ENCODE measurements at places on chromosomes 1 and 21.

- DNase-seq = no peak
These were observed 62.1 kb downstream of the LRRN2 start for GRCh38 chr1:204623365-204623893.

DNA sequence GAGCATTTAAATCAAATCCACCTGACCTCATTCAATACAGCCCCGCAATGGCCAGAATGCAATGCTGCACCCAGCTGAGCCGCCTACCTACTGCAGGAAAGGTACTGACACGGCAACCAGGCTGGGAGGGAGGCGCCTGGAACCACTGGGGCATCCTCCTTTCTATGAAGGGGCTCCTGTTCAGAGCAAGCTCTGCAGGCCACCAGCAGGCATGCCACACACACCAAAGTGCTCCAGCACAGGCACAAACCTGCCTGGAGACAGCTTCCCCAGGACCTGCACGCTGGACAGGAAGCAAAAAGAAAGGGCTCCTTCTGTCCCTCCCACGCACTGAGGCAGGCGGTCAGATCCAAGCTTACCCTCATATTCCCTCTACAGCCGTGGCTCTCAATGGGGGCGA, 21.2 kb downstream of the CTNNBIP1 start:
- DNase-seq = no peak

DNA sequence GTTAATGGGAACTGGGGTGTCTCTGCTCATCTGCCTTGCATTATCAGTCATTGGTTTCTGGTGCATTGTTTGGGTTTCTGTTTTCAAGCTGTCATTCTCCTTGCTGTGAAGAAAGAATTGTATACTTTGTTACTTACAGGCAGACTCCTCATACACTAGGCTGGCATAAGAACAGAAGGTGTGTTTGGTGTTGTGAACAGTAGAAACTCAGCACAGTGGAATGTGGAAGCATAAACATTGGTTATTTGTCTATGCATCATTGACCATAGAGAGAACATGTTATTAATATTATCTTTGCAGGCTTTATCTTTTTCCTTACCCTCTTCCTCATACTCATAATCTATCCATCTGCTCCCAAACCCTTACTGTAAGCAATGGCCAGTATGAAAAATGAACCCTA, 18.2 kb downstream of the C1orf87 start:
- DNase-seq = no peak

- DNase-seq = no peak
These were observed 34.1 kb downstream of the CDCP2 start for GRCh38 chr1:54118704-54119103.

DNA sequence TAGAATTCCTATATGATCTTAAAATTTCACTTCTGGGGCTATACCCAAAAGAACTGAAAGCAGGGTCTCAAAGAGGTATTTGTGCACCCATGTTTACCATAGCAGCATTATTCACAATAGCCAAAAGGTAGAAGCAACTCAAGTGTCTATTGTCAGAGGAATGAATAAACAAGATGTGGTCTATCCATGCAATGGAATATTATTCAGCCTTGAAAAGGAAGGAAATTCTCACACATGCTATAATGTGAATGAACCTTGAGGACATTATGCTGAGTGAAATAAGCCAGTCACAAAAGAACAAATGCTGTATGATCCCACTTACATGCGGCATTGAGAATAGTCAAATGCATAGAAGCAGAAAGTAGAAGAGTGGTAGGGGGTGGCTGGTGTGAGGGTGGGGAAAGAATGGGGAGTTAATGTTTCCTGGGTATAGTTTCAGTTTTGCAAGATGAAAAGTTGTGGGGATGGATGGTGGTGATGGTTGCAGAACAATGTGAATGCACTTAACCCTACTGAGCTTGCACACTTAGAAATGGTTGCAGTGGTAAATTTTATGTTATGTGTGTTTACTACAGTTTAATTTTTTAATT, 122.4 kb downstream of the TOMM20 start:
- DNase-seq = no peak

DNA sequence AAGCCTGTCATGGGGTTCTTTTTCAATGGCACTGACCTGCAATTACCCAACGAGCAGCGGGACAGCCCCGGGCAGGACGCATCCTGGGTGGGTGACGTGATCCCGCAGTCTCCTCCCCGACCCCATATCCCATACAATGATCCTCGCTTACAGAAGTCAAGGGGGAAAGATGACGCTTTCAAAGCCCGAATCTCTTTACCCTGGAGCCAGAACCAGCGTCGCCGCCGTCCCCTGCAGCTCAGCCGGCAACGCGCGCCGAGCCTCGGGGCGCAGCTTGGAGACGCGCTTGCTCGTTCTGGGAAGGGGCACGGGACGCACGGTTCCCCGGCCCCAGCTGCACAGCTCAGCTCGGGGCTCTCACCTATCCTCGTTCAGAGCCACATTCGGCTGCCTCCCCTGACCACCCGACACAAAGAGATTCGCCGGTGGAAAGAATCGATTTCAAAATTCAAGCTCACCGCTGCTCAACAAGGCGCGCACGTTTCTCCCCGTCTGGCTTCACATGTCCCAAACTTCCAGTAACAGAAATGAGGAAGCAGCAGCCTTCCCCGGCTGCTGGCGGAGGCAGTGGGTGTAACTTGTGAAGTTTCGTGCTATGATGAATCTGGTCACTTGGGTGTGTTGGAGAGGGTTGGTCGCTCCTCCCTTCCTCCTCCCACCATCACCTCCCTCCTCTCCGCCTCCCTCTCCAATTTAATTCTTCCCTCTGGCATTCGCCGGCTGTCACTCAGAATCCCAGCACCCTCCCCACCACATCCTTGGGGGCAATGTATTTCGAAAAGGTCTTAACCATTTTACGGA, at the start of gene TIAM1:
Gene TIAM1, minus strand, starts transcription at position 582 of the 801 bp plus-strand sequence. CDS start 77,289 bp downstream, outside the sequence.
- DNase-seq = no peak

DNA sequence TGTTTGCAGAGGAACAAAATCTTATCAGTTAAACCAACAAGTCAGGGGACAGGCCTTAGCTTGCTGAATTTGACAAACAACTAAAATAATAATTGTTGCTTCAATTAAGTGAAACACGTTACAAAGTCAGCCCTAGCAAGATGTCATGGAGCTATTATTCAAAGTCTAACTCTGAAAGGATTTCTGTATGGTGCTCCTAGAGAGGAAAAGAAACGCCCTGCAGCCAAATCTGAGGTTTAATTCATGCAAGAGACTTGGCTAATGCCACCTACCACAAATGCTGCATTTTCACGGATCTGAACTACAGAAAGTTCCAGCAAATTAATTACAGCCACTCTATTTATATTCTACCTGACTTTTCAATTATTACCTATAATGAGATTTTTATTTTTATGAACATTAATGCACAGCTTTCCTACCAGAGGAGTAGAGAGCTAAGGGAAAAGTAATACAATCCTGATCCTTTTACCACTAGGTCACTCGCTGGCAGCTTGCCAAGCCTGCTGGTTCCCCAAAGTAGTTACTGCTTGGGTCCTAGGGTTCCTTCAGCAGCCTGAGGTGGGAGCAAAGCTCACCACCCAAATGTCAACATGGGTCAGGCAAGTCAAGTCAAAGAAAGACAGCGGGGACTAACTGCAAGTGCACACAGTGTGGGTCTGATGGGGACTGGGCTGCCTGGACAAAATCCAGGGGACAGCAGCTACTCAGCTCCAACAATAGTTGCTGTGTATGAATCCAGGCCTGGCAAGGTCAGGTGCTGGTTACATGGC, 8.5 kb downstream of the COLGALT2 start:
- no peak for DNase-seq

- no peak for DNase-seq
These were observed 444.8 kb downstream of the KIF26B start for GRCh38 chr1:245599371-245600174.

GRCh38 chr1:160864173-160864572, 1.5 kb upstream of the CD244 start:
- no peak for DNase-seq

DNA sequence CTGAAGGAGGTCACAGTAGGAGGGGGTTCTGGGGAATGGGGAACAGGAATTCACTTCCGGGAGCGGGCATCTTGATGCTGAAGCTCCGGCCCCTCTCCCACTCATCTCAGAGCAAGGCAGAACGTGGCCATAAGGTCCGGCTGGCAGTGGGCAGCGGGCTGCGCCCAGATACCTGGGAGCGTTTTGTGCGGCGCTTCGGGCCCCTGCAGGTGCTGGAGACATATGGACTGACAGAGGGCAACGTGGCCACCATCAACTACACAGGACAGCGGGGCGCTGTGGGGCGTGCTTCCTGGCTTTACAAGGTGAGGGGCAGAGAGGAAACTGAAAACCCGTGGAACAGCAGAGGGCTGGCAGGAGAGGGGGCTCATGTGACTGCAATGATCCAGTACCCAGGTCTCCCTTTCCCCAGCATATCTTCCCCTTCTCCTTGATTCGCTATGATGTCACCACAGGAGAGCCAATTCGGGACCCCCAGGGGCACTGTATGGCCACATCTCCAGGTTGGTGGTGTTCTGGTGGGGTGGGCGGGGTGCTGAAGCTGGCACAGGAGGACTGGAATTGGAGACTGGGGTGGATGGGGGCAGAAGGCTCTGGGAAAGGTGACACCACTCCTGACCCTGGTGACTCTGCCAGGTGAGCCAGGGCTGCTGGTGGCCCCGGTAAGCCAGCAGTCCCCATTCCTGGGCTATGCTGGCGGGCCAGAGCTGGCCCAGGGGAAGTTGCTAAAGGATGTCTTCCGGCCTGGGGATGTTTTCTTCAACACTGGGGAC, 3.0 kb downstream of the SLC27A3 start:
- no peak for DNase-seq

DNA sequence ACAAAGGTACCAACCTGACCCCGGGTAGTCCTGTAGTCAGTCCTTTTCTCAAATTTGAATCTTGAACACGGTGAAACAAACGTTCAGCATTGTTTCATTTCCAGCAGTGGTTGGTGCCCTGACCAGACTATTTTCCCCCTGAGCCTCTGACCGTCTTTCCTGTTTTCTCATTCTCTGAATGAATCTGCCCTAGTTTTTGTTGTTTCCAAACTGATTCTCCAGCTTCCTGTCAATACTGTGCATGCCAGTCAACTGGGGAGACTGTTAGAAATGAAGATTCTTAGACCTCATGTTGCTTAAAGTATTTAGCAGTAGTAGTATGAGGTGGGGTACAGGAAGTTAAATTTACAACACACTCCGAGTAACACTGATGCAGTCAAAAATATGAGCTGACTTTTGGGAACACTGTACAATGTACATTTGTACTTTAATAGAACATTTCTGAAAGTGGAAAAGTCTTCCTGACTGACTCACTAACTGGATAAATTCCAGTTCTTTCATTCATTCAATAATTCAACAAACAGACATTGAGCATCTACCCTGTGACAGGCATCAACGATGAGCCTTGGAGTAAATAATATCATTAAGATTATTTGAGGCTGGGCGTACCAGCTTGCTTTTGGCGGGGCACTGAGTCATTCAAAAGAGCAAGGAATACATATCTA, 26.0 kb upstream of the ZRANB2 start:
- no peak for DNase-seq

GRCh38 chr1:215595231-215595630, 28.1 kb downstream of the KCTD3 start:
- DNase-seq = no peak

- DNase-seq = no peak
These were observed 83.2 kb downstream of the HIVEP3 start for GRCh38 chr1:41835485-41835884.

DNA sequence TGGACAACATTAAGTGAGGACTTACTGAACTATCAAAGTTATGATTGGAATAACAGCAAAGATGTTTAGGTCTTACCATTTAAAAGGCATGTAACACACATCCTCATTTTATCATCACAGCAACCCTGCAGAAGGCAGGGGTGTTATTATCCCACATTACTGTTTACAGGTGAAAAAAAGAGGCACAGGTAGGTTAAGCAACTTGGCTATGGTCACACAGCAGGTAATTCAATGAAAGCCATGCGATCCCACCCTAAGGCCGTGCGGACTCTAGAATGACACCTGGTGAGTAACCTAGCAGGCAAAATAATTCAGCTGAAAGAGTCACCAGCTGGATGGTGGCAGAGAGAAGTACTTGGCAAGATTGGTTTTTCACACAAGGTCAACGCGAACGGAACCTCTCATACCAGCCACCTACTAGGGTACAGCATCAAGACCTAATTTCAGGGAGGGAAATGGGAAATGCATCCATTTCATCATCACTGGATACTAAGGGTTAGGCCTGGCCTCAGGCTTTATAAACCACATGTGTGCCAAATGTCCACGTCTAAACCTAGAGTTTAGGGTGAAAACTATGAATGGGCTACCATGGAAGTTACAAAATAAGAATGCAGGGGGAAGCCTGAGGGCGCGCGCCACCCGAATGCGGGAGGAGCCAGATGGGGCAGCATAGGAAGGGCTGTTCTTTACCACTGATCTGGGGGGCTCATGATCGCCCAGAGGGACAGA, 85.3 kb downstream of the SLC66A1 start:
- DNase-seq = no peak

GRCh38 chr1:86825319-86825718, 88.6 kb downstream of the SELENOF start:
- no peak for DNase-seq

- no peak for DNase-seq
These were observed 19.4 kb downstream of the COL6A1 start for GRCh38 chr21:46000731-46001641.

DNA sequence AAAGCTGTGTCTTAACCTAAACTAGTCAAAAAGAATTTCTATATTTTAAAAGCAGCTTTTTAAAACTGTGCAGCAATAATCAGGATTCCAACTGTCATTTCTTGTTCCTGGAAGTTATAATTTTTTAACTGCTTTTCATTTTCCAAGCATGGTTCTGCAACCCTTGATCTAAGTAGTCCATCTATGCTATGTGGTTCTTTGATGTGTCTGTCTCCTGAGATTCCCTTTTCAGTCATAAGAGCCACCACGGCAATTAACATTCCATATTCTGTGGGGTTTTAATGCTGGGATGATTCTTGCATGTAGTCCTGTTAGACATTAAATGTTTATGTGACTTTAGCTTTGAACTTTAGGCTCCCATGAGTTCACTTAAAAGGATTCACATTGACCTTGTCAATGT, 220.4 kb downstream of the TPR start:
- DNase-seq = no peak

- peak; percentile 92 for DNase-seq
These were observed at the start of gene COX20 for GRCh38 chr1:244835276-244836134. Gene COX20 (plus strand): TSS chr1:244835658. CDS start chr1:244835715, 57 bp downstream.

DNA sequence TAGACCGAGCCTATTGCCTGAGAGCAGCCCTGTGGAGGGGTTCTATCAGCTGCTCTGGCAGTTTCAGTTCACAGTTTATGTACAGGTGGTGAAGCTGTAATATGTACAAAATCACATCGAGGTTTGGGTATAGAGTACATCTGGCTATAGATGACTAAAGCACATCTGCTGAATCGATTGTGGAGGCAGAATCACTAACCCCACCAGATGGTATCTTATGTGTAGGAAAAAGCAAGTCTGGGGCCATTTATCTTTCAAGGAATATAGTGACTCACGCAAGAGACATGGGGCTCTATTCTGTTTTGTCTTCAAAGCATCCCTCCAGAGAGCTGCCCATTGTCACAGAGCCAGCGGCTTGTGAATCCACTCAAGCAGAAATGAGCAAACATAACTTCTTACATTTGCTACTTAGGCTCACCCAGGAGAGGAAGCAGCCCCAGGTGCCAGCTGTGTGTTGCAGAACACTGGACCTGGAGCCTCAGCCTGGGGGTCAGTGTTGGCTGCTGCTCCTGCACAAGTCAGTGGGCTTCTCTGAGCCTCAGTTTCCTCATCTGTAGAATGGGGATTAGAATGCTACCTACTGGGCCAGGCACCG, 21.3 kb downstream of the MIIP start:
- DNase-seq = no peak
